ENCODE measurements at places on chromosomes 3 and 15.

- no peak for DNase-seq
Measured at GRCh38 chr15:81291916-81292522, 31.9 kb downstream of the STARD5 start.

DNA sequence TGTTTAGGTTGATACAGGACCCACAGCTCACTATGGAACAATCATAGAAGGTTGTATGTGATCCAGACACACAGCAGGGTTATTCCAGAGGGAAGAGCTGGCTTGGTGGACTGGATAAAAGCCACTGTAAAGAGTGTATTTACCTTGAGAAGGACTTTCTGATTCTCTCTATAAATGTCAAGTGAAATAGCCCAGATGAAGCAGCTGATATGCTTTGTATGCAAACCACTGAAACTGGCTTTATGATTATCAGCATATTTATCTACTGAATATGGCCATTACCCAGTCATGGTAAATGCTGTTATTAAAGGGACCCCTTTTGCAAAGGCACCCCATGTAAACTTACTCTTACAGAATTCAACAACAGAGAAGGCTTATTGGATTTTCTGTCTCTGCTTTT is 28.1 kb downstream of the C3orf80 start:
- DNase-seq, result no peak

GRCh38 chr3:76961284-76961683 is 78.6 kb upstream of the ROBO2 start:
- DNase-seq, result no peak

DNA sequence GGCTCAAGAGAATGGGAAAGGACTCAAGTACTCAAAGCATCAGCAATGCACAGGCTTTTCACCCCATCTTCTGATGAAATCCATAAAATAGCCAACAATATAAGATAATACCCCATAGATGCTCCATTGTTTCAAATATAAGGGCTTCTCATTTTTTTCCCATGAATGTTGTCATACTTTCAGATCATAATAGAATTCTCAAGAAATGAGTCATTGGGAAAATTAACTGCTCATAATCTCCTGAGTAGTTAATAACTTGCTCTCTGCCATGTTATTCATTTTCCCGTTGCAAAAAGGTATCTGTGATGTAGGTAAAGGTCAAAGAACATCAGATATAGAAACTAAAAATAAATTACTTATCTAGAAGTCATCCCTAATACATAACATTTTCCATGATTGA is 121.9 kb downstream of the NSUN3 start:
- no peak for DNase-seq

- DNase-seq, result no peak
Measured at GRCh38 chr3:167785790-167786189, 50.3 kb downstream of the SERPINI1 start.

GRCh38 chr15:89512631-89513030 is 16.2 kb upstream of the RHCG start:
- no peak for DNase-seq

DNA sequence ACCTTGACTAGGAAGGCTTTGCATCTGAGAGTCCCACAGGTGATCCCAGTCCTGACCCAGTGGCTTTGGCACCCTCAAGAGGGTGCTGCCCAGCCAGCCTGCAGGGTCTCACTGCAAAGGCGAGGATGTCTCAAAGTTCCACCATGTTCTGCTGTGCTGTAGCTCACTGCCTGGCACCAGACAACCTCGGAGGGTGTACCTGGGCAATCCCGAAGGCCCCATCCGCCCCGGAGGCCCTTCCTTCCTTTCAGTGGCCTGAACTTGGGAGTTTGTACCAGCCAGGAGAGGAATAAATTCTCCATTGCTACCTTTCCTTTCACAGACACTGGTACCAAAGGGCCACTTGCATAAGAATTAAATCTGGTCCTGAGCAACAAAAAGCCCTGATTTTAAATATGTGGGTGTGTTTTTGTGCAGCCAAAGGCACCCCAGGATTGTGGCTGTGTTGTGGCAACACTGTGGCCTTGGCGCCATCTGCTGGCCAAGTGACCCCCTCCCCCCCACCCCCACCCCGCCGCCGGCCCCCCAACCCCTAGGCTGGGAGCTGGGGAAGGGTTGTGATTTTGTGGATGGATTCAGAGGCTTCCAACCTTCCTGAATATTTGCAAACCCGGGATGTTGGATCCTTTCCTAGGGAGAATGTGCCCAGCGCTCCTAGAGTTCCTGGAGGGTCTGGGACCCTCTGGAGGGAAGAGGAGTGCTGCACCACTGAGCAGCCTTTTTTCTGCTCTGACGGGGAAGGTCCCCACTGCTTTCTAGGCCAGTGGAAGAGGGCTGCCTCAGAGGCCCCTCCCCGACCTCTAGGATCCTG is 9.7 kb upstream of the PTPN23 start:
- no peak for DNase-seq

All from right cardiac atrium (tissue), 5 donors.